ENCODE measurements at places on chromosomes 6 and 20. TPM values are rescaled to one million over a fixed set of nuclear protein-coding genes. Genes with fewer than 3 reads are reported as not detected.

The AGPAT4 gene
- total RNA-seq: 15.8 TPM

The SLA2 gene
- not detected for total RNA-seq

The DDRGK1 gene
- total RNA-seq: 82.8 TPM

The SRMS gene
- under 0.01 TPM for total RNA-seq

The CST2 gene
- total RNA-seq: not detected

The F13A1 gene
- not detected for total RNA-seq

The ZC2HC1B gene
- not detected for total RNA-seq

The FAM229B gene
- total RNA-seq: 5.2 TPM

The MAFB gene
- 6.5 TPM for total RNA-seq

The CCM2L gene
- total RNA-seq: not detected

The HDGFL1 gene
- not detected for total RNA-seq

The TRDN gene
- not detected for total RNA-seq

The SLC22A16 gene
- under 0.01 TPM for total RNA-seq

The ATP6V1G2 gene
- total RNA-seq: 0.80 TPM

The PLAGL2 gene
- 15.5 TPM for total RNA-seq

The MAP1LC3A gene
- total RNA-seq: 18.5 TPM

The PREP gene
- total RNA-seq: 92.9 TPM

The SMLR1 gene
- total RNA-seq: not detected

Measured in mammary epithelial cell (primary cell).